ENCODE measurements at places on chromosomes 16 and 17. TPM values are rescaled to one million over a fixed set of nuclear protein-coding genes. Genes with fewer than 3 reads are reported as not detected.

- no peak for DNase-seq
Observed at GRCh38 chr17:31715446-31715845, 143.6 kb downstream of the COPRS start.

GRCh38 chr16:8798535-8799157, 1.0 kb downstream of the PMM2 start:
- peak; percentile 20 for DNase-seq

DNA sequence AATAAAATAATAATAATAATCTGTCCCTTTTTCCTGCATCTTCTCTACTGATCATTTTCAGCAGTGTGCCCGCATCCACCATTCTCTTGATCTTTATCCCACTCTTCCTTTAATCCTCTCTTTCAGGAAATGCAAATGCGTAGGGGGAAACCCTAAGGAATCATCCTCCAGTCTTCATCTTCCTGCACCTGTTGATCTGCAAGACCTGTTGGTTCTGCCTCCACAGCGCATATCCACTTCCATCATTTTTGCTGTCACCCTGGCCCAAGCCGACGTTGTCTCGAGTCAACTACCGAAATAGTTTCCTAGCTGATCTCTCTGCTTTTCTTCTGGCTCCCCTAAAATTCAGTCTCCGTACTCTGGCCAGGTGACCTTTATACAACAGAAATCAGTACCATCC, 24.5 kb downstream of the ADORA2B start:
- no peak for DNase-seq

GRCh38 chr16:82995924-82996441, 369.2 kb downstream of the CDH13 start:
- peak; percentile 86 for DNase-seq

DNA sequence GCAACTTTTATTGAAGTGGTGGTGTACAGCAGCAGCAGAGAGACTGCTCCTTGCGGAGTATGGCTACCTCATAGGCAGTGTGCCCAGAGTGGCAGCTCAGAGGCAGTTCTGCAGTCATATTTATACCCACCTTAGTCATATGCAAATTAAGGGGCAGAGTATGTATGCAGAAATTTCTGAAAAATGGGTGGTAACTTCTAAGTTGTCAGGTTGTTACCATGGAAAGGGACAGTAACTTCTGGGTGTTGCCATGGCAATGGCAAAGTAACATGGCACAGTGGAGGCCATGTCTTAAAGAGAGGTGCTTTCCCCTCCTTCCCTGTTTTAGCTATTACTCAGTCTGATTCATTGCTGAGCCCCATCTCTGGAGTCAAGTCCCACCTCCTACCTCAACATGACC, 53.4 kb downstream of the MEOX1 start:
- DNase-seq = no peak

- DNase-seq = peak; percentile 46
Observed at GRCh38 chr17:48051706-48052486, 3.7 kb downstream of the NFE2L1 start.

DNA sequence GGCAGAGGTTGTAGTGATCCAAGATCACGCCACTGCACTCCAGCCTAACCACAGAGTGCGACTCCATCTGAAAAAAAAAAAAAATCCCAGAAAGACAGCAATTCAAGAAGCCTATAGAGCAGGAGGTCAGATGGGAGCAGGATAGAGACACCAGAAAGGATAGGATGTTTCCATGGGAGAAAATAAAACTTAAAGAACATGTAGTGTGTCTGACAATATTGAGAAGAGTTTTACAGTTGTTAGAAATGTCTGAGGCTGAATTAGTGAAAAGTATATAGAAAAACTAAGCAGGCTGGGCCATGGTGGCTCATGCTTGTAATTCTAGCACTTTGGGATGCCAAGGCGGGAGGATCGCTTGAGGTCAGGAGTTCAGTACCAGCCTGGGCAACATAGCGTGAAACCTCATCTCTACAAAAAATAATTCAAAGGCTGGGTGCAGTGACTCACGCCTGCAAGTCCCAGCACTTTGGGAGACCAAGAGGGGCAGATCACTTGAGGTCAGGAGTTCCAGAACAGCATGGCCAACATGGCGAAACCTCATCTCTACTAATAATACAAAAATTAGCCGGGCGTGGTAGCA, 15.3 kb upstream of the TRIM37 start:
- no peak for DNase-seq

DNA sequence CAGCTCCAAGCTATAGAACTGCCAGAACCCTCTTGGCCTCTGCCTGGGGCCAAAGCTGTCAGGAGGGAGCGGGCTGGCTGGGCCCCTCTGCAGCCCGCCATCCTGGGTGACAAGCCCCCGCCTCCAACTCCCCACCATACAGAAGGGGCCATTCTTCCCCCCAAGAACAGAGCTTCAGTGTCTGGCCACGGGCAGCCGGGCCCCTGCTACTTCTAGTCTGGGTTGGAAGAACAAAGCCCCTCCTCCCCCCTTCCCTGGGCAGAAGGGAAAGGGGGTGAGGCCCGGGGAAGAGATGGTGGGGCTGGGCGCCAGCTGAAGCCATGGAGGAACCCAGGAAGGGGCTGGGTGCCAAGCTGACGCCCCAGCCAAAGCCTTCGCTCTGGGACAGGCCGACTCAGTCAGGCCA, 9.0 kb downstream of the NAT9 start:
- DNase-seq = no peak

DNA sequence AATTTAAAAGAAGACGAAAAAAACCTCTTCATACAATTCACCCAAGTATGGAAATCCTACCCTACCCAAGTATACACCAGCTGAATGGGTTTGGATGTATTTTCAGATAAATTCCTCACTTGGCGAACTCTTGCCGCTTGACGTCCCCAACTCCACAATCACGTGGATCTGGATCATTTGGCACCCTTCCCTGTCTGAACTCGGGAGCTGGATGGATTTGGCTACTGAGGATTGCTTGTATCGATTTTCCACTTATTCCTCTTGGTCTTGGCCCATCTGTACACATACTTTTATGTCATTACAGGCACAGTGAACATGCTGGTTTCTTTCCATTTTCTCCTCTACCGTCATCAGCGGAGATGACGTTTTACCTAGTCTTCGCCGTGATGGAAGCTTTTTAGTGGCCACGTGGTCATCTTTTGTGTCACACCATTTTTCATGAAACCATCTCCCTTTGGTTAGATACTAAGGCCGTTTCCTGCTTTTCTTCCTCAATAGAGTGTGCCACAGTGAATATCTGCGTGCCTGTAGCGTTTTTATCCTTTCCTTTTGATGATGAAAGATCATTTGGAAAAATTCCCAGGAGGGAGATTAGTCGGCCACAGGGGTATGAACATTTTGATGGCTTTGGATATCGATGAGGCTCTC, 47.1 kb downstream of the CMIP start:
- DNase-seq = no peak

DNA sequence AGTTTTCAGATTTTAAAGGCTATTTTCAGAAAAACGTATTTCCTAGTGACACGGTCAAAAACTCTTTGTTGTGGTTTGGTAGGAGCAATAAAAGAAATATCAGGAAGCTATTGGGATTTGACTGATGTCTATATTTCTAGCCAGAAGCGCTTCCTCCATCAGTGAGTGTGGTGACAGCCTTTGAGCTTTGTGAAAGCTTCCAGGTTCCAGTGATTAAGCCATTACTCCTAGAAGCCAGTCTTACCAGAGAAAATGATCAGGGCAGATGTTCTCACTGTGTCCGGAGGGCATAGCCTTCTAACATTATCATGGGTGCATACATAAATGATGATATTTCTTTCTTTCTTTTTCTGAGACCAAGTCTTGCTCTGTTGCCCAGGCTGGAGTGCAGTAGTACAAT, 39.6 kb downstream of the MAP2K6 start:
- no peak for DNase-seq

- no peak for DNase-seq
Observed at GRCh38 chr16:61471023-61471422, 565.2 kb downstream of the CDH8 start.

GRCh38 chr17:80970762-80971703, 20.6 kb upstream of the CHMP6 start:
- DNase-seq = no peak

DNA sequence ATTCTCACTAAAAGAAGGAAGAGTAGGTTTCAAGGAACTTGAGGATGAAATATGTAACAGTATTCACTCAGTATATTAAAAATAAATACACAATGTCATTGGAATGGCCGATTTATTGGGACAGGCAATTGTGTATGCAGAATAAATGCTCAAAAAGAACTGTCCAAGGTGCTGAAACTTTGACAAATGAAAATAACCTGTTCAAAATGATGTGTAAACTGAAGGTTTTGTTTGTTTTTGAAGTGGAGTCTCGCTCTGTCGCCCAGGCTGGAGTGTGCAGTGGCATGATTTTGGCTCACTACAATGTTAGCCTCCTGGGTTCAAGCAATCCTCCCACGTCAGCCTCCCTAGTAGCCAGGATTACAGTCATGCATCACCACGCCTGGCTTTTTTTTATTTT, 318.7 kb upstream of the RBFOX1 start:
- DNase-seq = no peak

GRCh38 chr17:74161503-74161875, 42.0 kb upstream of the RPL38 start:
- no peak for DNase-seq

DNA sequence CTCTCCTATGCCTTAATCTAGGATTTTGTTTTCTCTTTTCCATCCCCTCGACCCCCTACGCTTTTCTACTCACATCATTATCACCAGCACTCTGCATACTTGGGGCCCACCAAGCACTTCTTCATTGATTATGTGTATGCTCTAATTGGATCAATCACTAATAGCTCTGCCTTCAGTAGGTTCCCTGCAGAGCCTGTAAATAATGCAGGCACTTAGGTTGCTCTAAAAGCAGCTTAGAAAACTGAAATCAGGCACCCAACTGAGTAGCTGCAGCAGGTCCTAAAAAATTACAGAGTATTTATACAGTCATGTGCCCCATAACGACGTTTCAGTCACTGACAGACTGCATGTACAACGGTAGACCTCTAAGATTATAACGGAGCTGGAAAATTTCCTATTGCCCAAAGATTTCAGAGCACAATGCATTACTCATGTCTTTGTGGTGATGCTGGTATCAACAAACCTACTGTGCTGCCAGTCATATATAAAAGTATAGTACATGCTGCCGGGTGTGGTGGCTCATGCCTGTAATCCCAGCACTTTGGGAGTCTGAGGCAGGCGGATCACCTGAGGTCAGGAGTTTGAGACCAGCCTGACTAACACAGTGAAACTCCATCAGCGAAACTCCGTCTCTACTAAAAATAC, 280.4 kb downstream of the HS3ST3B1 start:
- no peak for DNase-seq

DNA sequence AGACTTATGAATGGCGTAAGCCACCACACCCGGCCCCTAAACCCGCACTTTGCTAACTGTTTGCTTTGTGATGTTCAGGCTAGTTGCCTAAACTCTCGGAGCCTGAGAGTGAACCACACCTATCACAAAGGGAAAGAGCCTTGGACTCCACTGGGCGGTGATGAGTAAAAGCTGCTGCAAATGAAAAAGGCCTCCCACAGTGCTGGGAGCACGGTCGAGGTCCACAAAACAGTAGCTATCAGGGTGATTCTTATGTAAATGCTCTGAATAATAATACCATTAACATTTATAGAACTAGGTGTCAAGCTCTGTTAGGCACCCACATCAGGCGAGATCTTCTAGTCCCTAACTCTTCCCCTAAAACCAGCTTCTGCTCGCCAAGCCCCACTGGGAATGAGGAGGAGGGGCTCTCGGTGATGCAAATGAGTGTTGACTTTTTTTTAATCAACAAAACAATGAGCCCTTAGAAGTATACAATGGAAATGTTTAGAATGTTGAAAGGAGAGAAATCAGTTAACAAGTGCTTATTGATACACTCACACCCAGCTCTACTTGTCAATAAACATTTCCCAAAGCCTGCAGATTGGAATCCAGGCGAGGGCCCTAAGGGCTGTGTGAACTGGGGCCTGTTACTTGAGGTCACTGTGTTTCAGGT, 19.8 kb downstream of the FBRS start:
- no peak for DNase-seq

DNA sequence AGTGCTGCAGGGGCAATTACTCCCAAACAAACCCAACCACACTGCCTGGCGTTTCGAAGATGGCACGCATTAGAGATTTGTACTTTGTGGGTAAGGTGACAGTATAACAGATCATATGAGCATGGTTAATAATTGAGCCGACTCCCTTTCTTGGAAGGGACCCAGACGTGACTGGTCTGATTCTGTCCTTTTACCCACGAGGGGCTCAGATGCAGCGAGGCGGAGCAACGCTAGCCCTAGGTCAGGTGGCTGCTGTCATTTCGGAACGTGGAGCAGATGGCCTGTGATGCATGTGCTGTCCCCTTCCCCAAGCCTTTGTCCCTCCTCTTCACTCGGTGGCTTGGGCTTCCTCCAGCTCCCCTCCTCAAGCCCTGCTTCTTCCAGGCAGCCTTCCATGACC, 84.2 kb downstream of the SNX29 start:
- peak; percentile 65 for DNase-seq

DNA sequence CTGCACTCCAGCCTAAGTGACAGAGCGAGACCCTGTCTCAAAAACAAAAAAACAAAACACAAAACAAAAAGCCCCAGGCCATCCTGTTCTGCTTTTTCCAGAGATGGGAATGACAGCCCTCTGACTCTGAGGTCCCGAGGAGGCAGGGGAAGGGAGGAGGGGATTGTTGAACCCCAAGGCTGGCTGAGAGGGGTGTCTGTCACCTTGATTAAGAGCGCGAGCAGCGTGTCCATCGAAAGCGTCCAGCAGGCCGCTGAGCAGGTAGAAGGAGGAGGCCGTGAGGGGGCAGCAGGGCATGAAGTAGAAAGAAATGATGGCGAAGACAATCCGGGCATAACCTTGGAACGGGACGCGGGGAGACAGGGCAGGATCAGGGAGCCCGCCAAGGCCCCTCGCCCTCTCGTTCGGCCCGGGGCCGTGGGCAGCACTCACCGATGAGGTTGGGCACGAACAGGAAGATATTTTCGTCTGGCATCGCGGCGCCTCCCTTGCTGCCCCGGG, 593 bp downstream of the CDIPT start:
- DNase-seq = peak; percentile 59

- DNase-seq = peak; percentile 88
Observed at GRCh38 chr17:17070931-17071330, 28.7 kb downstream of the MPRIP start.

DNA sequence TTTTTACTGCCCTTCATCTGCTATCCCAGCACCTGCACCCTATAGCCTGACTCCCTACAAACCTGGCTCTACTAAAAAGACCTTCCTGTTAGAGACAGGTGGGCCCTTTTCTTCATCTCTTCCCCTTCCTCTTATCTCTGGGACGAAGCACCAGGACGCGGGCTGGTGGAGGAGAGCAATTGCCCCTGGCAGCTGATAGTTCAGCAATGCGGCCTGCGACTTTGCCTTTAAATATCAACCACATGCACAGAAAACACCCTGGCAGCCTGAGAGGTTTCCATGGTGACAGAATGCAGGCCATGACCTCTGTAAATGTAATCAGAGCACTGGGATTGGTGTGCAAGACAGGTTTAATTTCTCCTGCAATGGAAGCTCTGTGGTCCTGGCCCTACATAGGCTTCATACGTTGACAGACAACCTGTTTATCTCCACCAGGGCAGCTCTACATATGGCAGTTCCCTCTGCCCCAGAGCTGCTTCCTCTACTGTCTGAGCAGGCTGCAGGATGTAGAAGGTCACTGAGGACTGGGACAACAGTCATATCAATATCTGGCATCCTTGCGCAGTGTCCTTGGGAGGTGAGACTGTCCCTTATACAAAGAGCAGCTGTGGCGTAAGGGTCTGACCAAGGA, 10.0 kb upstream of the SKAP1 start:
- DNase-seq = peak; percentile 26

The NPIPB13 gene
- 3.2 TPM for polyA plus RNA-seq

The KRT33B gene
- polyA plus RNA-seq = not detected

The HEATR9 gene
- polyA plus RNA-seq = not detected

The MEAK7 gene
- 9.2 TPM for polyA plus RNA-seq

The ALDOA gene
- polyA plus RNA-seq = 406 TPM

The KIF18B gene
- 0.45 TPM for polyA plus RNA-seq

The KRT27 gene
- polyA plus RNA-seq = not detected

The ERBB2 gene
- polyA plus RNA-seq = 83.2 TPM

The CES3 gene
- 28.1 TPM for polyA plus RNA-seq

The PMP22 gene
- polyA plus RNA-seq = 89.4 TPM

Data from small intestine (tissue), 16 donors.